Left kidney (tissue), 8 donors: ENCODE measurements at places on chromosomes 3 and 15. TPM values are rescaled to one million over a fixed set of nuclear protein-coding genes. Genes with fewer than 3 reads are reported as not detected.

DNA sequence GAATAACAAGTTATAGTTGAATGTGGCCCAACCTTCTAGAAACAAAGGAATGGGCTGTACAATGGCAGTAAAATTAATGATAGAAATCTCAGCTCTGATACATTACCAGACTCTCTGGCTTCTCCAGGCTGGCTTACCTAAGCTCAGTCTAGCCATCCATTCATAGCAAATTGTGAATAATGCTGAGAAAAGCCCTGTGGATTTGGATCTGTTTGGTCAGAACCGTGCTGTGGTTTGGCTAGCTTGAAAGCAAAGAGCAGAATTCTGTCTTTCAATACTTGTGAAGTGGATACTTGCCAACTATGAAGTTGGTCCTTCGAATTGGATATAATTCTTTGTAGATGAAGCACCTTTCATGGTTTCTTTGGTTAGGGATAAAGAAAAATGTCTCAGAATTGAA lies 199.1 kb downstream of the EPHA3 start:
- no peak for DNase-seq

DNA sequence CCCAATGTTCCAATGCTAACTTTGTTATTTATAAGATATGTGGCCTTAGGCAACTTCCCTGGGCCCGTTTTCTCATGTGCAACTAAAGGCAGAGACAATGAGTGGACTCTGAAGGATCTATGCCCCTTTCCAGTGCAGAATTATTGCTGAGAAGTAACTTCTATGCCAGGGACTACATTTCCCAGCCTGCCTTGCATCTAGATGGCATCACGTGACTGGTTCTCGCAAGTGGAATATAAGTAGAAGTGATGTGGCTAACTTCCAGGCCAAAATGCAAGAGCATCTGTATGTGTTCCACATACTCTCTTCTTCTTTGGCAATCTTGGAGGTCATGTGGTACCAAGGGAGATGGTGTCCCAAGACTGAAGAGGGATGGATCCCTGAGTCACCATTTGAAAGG lies 674.4 kb downstream of the NTRK3 start:
- no peak for DNase-seq

Gene FMN1
- polyA plus RNA-seq = 23.1 TPM

- DNase-seq = no peak
Measured at GRCh38 chr15:72184165-72184811, 13.3 kb downstream of the GRAMD2A start.

DNA sequence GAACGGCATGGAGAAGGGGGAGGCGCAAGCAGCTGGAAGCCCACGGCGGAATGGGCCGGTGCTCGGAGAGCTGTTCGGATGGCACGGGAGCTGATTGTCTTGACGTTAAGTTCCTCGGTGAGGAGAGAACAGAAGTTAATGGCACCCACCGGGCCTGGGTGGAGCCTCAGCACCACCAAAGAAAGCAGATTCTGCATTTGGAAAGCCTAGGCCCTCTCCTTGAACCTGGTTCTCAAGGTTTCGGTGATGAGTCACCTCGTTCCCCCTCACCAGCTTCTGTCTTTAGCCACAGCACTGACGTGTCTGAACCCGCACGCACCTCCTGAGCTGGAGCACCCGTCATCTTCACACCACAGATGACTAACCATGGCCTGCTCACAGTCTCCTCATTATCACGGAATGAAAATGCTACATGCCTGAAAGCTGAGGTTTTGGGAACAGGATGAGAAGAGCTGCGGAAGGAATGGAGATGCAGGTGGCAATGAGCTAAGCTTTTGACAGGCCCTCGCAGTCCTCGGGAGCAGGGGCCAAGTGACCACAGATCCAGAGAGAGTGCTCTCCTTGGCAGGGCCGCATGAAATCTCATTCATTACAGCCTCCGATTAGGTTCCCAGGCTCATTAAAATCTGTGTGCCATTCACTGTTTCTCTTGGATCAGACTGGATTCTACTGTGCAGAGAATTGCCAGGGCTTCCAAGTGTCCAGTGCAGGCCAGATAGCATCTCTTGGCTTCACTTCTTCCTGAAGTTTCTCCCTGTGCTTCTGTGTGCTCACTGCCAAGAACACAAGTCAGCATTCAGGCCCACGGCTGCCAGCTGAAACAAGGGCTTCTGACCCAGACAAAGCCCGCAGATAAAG lies 96.3 kb upstream of the DLG1 start:
- no peak for DNase-seq

Gene PRICKLE2
- 18.5 TPM for polyA plus RNA-seq

Gene SKOR1
- 0.70 TPM for polyA plus RNA-seq

DNA sequence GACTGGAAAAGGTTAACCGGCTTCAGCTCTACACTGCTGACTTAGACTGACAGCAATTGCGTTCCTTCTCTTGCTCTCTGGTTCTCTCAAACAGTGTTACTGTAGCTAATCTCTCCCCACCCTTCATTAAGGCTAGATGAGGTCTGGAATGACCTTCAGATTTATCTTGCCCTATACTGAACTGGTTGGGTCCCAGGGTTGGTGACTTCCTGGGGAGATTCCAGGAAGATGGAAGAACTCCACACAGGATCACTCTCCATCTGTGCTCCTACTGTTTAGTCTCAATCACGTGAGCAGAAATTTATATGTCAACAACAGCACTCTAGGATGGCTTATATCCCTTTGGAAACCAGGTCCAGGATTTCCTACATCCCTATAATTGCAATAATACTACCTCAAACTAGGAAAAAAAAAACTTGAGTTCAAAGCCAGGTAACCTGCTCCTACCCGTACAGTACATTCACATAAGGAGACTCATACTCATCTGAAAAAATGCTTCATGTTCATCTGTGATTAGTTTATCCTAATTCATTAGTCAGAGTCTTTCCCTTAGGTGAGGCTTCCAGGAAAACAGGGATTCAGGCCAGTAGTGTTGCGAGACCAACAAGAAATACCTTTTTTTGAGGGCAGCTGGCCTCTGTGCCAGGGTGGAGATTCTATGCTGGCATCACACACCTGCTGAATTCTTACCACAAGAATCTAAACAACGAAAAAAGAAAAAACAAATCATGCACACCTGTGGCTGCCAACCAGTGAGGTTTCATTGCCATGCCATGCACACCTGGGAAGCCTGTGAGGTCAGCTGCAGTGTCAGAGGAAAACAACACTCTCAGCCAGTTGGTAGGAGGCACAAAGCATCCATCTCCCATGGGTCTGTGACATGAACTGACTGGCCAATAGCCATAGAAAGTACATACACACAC lies 297.3 kb downstream of the MECOM start:
- no peak for DNase-seq

DNA sequence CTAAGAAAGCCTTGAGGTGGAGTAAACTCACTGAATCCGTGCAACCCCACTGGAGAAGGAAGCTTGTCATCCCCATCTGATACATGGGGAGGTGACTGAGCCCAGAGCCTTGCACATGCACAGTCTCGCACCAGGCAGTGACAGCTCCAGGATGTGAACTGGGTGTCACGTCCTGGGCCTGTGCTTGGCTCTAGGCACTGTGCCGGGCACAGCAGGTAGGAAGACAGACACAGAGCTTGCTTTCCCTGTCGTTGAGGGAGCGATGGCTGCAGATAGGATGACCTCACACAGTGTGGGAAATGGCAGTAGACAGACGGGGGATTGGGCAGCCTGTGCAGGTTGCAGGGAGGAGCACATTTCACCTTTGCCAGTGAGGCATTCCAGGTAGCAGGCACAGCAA lies 12.2 kb upstream of the ATP2B2 start:
- DNase-seq = no peak

- DNase-seq = no peak
Measured at GRCh38 chr15:52349052-52349700, 53.6 kb upstream of the MYO5C start.

DNA sequence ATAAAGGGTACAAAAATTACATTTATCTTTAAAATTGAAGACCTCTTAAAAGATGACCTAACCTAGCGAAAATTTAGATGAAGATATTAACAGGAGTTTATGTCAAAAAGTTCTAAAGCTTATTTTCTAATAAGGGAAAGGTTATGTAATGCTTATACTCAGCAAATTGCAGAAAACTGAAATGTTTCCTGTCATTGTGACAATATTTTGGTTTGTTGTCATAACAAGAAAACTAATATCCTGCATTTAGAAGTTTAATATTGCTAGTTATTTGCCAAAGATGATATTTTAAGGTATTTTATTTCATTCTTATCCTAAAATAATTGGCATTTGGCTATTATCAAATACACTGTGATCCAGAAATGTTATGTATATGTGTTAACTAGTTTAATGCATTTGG lies 294.5 kb downstream of the C3orf38 start:
- DNase-seq = no peak

Gene UROC1
- polyA plus RNA-seq = 0.15 TPM

DNA sequence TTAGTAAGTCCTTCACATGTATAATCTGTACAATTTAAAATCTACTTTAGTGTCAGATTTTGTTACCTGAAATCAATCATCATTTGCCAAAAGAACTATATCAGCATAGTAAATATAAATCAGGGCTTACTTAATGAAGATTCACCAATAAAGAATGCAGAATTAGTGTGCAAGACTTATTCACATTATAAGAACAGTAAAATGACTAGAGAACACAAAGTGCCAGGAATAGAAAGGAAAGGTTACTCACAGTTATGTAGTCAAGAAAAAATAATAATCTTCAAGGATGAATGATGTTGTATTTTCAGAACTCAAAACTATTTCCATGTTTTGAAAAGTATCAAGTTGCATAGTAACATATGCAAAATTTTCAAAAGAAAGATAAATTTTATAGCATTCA lies 891.9 kb downstream of the ROBO1 start:
- no peak for DNase-seq

DNA sequence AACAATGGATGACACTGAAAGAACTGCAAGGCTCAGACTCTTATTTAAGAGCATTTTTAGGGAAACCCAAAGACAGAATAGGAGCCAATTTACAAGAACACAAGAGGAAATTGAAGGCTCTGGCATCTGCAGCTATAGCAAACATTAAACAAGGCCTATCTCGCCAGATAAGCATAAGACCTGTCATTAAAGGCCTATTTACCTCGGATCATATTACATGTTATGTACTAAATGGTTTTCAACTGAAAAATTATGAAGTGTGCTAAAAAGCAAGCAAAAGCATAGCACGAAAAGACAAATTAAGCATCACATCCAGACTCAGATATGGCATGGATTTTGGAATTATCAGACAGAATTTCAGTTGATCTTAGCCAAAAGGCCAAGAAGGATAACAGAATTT lies 617.1 kb downstream of the SQOR start:
- DNase-seq = no peak
